Fibroblast of mammary gland (primary cell): ENCODE measurements at places on chromosomes 3 and 15.

DNA sequence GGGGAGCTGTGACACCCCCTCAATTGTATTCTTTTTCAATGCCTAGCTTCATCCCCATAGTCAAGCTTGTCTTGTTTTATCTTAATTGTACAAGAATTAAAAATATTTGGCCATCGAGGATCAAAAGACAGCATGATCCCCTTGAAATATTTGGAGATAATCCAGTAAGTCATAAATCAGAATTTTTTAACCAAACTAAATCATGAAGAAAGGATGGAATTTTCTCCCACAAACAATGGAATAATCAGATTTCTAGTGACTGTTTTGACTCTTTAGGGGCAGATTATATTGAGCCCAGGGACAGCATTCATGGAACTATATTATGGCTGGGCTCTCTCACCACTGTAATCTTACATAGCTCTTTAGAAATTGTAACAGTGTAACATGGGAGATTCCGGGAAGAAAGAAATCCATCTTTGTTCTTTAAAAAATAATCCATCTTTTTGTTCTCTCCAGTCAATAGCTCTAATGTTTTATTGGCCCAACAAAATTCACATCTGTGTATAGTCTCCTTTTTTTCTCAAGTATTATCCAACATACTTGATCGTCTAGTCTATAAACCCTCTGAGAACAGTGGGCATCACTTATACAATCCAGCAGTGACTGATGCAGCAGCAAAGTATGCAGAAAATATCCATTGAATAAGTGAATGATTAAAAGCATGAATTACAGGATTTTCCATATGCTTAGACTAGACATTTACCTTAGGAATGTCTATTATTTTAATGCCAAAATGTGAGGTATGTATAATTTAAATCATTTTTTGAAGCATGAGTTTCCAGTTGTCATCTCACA lies 277.0 kb upstream of the PLSCR5 start:
- no peak for DNase-seq

GRCh38 chr15:39579487-39580116 lies 1.3 kb upstream of the THBS1 start:
- DNase-seq = peak; percentile 91

DNA sequence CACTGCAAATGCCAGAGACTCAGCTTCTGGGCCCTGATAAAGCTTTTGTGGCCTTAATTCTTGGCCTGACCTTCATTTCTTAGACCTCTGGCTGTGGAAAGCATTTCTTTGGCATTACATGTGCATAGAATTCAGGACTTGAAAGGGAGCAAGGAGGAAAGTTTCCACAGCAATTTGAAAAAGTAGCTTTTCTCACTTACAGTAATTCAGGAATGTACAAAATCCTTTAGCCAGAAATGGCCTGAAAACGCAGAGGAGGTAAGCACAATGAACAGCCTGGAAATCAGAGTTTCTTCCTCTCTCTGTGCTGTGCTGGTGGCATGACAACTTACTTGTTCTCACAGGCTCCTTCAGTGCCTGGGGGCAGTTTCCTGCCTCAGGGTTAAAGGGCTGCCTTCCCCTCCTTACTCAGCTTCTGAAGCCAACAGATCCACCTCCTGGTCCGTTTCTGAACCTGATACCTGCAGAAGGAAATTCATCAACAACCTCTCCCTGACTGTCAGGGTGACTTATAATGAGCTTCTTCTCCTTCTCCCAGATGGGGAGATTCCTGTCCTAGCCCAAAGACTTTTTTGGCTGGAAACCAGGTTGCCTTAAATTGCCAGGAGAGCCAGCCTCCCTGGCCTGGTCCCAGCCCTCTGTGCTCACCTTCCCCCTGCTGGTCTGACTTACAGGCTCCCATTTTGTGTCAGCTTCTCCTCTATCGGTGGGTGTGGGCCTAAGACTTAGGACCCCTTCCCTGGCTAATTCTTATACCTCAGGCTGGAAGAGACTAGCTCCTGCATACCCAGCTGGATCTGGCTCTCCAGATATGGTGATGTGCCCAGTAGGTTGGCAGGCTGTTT lies 102.3 kb downstream of the MYRIP start:
- DNase-seq = no peak

DNA sequence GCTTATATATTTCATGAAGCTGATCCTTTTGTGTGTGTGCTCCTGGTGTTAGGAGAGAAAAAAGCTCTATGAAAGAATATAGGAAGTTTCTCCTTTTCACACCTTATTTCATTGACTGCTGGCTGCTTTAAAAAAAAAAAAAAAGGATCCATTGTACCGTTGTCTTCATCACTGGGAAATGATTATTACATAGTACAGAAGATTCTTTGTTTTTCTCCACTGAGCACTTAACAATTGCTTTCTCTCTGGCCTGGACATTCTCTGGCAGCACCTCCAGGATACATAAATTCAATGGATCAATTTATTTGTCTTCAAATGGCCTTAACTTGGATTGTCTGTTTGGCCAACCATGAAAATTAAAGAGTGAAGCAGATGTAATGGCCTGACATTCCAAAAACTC lies 37.2 kb downstream of the DPH3 start:
- DNase-seq = no peak

GRCh38 chr3:140505876-140506275 lies 172.0 kb upstream of the TRIM42 start:
- no peak for DNase-seq

DNA sequence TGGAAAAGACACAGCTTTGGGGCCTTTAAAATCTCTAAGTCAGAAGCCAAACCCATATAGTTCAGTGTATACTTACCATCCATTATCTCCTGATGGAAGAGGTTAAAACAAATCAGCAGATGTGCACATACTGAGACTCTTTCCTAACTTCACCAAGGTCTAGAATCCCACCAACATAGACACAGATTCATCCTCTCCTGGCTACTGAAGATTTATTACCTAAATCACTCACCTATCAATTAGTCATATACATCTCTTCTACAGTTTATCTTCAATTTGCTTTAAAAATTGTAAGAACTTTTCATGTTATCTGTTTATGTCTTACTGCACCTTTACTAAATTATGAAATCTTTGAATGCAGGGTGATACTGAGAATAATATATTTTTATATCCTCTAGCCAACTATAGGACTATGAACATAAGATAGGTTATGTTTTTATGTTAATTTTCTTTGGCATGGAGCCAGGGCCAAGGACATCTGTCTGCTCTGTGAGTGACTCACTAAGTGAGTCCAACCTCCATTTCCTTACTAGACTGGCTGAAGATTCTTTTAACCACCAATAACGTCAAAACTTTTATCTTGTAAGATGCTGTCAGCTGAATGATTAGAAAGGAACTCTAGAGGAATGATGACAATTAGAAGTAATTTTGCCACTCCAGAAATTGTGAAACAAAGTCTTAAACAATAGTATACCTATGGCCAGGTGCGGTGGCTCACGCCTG lies 397.6 kb downstream of the FOXP1 start:
- peak; percentile 57 for DNase-seq

DNA sequence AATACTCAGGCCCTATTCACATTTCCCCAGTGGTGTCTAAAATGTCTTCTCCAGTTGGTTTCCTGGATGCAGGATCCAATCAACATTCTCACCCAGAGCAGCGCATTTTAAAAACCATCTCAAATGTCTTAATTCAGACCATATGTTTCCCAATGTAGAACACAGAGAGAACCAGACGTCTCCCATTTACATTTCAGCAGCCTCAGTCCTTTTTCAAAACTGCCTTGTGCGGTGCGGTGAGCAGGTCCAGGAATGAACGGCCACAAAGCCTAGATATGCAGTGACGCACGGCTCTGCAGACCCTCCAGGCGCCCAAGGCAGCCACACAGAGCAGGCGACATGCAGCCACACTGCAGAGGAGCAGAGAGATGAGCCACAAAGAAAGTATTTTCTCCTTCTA lies 66.1 kb upstream of the MEX3B start:
- DNase-seq = peak; percentile 42

DNA sequence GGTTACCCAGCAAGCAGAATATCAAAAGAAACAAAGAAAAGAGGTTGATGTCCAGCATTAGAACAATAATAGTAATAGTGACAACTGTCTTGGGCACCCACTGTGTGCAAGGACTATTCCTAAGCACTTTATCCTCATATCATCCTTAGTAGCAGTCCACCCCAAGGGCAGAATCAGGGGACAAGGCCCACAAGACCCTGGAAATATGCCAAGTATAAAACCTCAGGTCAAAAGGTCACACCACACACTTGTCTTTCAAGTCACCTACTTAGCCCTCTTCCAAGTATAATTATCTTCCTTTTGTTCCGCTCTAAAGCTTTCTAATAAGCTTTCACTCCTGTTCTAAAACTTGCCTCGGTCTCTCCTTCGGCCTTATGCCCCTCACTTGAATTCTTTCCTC lies 124.0 kb upstream of the STT3B start:
- no peak for DNase-seq

- no peak for DNase-seq
These were observed 7.5 kb downstream of the P2RY1 start for GRCh38 chr3:152842413-152842812.

DNA sequence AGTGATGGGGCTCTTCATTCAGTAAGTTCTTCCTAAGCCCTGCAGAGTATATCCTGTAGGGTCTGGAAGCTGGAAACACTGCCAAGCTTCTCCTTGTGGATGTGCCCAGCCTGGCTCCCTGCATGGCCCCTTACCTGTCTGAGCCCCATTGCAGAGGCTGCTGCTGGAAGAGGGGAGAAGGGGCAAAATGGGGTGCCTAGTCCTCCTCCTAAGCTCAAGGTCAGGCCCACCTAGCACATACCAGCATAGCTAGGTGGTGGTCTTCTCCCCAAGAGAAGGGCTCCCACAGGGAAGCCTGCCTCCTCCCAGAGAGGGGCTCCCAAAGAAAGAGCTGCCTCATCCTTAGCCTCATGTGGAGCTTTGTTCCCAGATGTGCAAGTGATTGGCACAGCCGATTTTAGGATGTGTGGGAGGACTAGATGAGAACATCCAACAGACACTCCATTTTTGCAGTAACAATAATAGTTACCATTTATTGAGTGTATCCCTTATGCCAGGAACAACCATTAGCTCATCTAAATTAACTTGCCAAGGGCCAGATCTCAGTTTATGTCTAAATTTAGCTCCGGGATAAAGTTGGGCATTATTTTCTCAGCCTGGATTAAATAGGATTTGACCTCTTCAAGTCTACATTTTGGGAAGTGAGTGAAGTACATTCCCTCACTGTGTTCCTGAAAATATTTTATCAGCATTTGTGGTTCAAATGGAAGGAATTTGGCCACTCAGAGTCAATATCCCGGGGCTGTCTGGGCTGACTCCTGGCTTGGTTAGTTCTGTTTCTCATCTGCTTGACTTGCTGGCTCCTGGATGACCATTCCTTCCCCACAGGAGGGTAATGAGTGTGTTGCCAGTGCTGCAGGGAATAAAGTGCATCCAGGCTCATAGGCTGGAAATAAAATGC lies 291.1 kb upstream of the ROPN1 start:
- DNase-seq = no peak

DNA sequence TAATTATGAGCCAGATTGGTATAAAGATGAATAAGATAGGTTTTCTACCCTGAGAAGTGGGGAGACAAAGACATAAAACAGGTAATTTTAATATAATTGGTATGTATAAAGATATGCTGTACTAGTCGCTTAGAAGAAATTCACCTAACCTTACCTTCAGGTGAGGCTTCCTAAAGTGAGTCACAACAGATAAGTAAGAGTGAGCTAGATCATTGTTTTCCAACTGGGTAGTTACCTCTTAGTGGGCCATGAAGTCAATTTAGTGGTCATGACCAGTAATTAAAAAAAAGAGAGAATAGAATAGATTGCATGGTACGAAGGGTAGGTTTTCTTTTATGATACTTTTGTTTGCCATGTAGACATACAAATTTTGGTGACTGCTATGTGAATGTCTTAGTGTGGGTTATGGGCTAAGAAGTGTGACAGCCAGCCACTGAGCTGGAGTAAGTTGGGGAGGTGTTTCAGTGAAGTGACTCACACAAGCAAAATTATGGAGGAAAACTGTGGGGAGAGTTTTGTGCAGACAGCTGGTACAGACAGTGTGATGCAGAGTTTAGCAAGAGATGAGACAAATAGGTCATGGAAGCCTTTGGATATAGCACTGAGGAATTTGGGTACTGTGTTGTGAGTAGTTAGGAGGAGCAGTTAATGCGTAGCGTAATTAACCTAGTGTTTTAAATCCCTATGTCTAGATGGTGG lies 8.2 kb downstream of the TRNT1 start:
- DNase-seq = peak; percentile 61

GRCh38 chr3:34856081-34856947 lies 783.0 kb upstream of the ARPP21 start:
- DNase-seq = no peak

GRCh38 chr3:112136046-112136445 lies 3.0 kb upstream of the GCSAM start:
- DNase-seq = no peak

DNA sequence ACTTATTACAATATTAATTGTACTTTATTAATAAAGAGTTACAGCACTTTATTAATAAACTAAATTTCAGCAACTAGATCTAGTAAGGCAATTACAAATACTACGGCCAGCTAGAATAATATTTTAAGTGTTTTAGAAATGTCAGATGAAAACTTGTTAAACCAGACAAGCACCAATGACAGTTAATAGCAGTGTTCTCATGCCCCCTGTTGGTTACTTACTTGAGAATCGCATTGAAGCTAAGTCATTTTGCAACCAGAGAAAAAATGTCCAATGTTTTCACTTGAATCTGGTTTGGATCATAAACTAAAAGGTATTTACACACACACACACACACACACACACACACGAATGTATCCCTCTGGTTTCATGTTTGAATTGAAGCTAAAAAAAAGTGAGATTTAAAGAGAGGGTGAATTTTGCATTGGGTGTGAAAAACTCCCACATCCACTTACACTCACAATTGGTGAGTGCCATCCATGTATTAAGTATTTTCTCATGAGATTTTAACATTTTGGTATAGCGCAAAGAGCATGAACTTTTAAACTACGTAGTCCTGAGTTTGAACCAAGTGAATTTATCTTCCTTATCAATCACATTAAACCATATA lies 347.7 kb downstream of the ZBBX start:
- peak; percentile 67 for DNase-seq

DNA sequence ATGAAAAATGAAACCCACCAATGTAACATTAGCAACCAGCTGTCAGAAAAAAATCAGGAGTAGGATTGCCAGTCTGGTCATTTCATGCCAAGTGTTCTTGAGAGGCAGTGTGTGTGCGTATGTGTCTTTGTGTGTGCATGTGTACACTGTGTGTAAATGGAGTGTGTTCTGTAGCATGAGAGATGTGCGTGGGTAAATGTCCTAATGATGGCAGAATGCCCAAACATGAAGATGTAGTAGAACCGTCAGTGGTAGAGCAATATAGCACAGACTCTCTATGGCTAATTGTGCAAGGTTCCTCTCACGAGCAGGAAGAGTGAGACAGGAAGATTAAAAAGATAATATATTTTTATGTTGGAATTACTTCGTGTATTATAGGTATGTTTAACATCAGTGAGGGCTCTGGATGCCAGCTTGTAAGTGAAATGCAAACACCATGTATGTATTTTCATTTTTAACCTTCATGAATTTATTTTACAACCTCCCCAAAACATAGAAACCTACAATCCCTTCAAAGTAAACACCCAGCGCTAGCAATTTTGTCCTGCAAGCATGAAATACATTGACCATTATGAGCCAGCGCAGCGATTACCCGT lies 1038.7 kb downstream of the IGSF11 start:
- no peak for DNase-seq

GRCh38 chr3:167146911-167147310 lies 233.2 kb downstream of the ZBBX start:
- DNase-seq = no peak

- DNase-seq = no peak
These were observed 29.0 kb downstream of the CCR3 start for GRCh38 chr3:46271209-46271745.

- peak; percentile 78 for DNase-seq
These were observed 18.1 kb upstream of the LEKR1 start for GRCh38 chr3:156808025-156808424.

- no peak for DNase-seq
These were observed 1.5 kb downstream of the SERPINI1 start for GRCh38 chr3:167736997-167737396.
